ENCODE measurements at places on chromosomes 5 and 9.

DNA sequence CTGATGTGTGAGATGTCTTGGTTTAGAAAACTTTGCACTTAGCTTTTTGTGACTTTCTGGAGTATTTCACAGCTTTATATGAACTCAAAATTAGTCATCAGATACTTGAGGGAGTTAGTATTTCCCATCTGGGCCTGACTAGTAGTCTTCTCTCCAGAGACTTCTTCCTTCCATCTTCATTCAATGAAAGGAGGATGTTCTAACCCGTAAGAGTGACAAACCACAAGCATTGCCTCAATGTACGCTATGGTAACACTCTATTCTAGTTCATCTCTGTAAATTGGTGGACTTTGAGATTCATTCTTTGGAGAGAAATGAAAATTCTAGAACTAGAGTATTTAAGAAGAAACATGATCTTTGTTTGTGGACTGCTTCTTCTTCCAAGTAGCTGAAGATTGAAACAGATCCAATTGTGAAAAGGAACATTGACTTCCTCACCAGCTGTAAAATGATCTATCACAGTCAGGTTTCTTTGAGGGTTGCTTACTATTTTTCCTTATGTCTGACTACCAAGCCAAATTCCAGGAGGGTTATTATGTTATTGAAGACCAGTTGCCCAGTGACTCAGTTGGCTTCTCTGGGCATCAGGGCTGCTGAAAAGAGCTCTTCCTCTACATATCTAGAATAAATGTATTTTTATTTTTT lies 157.6 kb downstream of the SLC12A2 start:
- no peak for DNase-seq

DNA sequence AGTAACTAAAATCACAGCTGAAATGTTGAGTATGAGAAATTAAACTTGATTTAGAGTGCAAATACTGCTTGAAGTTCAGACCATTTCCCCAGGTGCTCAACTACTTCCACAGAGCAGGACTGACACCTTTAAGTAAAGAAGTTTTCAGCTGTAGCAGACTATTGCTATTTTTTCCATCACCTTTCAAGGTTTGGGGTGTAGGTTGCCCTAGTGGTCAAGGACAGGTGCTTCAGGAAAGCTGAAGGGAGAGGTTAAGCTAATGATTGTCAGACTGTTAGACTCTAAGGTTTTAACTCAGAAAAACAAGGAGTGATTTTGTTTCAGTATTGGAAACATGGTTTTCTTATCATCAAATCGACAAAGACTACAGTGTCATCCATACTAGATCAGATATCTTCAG lies 162.1 kb downstream of the CCDC192 start:
- DNase-seq = no peak

- no peak for DNase-seq
Observed at GRCh38 chr5:28156981-28157380, 1118.6 kb upstream of the CDH9 start.

GRCh38 chr5:178163772-178164735 lies 10.4 kb upstream of the NHP2 start:
- peak; percentile 95 for DNase-seq

DNA sequence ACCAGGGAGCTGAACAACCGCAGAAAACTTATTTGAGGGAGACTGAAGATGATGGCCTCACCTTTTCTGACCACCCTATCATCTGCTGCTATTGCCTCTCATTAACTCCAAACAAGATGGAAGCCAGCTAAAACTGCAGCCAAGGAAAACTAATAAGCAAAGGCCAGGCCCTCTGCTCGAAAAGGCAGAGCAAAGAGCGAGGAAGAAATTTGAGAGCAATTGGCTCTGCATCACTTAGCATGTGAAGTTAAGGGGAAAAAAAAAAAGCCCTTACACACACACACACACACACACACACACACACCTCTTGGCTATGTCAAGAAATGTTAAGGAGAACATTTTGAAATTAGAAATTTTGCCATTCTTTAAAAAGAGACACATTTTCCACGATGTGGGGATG lies 228.1 kb upstream of the CYLC2 start:
- DNase-seq = no peak

- no peak for DNase-seq
Observed at GRCh38 chr9:37784291-37784615, 611 bp downstream of the EXOSC3 start.

DNA sequence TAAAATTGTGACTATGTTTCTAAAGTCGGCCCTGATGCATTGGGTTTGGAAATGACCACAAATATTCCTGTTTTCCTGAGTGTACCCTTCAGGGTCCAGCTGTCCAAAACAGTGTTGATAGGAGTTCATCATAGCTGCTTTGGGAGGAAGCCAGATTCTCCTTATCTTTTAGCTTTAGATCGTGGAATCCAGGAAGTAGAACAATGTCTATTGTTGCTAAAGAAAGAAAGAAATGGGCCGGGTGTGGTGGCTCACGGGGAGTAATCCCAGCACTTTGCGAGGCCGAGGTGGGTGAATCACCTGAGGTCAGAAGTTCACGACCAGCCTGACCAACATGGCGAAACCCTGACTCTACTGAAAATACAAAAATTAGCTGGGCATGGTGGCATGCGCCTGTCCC lies 9.5 kb downstream of the CAVIN4 start:
- no peak for DNase-seq

- DNase-seq = no peak
Observed at GRCh38 chr5:123515904-123516303, 3.9 kb downstream of the CSNK1G3 start.

DNA sequence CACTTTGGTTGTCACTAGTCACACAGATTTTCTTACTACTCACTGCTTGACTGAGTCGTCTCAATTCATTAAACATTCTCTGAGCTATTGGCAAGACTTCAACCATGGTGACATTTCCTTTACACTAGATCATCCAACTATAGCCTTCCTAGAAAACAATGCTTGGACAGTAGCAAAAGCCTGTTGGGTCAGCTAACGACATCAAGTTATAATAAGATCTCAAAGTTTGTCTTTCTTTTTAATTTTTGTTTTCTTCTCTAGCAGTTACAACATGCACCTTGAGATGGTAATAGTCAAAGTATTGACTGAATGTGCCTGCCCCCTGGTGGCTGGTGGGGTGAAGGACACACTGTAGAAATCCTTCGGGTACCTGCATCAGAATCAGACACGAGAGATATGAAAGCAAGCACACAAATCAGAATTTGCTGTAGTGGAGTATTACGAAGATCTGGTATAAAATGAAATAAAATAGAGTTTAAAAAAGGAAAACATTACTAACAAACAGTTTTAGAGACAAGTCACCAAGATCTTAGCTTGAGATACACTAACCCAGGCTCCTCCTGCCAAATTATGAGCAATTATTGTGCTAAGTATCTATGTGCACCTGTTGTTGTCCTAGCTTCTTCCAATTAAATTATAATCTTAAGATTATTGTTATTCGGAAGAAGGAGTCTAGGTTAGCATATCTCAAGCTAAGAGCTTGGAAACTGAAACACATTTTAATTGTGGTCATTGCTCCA lies 81.2 kb downstream of the ARL15 start:
- DNase-seq = peak; percentile 55

DNA sequence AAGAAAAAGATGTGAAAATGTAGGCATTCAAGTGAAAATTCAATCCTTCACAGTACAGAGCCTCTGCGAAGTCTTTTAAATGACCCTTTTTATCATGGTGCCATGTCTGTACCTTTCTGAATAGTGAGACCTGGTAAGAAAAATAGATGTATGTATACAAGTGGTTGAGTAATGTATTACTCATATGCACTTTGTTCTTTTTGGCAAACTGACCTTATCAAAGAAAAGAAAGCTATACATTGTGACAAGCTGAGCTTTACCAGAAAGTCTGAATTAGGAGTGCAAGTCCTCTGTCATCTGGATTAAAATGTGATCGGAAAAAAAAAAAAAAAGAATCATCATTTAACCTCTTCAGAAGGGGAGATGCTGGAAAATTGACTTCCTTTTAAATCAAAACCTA lies 356.4 kb upstream of the CCNH start:
- DNase-seq = no peak

DNA sequence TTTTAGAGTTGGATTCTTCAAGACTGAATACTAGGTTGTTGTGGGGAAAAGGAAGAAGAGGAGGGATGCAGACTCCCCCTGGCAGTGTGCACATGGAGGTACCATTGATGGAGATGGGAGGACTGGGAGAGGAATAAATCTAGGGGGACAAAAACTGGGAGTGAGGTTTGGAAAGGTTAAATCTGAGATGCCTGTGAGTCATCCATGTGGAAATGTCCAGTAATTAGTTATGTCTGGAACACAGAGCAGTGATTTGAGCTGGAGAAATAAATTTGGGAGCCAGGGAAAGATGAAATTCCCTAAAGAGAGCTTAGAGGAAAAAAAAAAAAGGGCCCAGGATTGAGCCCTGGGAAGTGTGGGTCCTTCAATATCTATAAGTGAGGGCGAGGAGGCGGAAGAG lies 8.0 kb upstream of the CCIN start:
- no peak for DNase-seq

DNA sequence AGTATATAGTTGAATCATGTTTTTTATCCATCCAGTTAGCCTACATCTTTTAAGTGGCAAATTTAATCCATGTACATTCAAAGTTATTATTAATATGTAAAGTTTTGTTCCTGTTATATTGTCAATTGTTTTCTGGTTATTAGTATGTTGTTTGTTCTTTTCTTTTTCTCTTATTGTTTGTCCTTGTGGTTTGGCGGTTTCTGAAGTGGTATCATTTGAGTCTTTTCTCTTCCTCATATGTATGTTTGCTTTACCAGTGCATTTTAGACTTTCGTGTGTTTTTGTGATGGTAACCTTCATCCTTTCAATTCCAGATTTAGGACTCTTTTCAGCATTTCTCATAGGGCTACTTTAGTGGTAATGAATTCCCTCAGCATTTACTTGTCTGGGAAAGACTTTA lies 130.4 kb upstream of the RFX3 start:
- DNase-seq = no peak

GRCh38 chr5:164175083-164175482 lies 669.7 kb downstream of the MAT2B start:
- no peak for DNase-seq

- no peak for DNase-seq
Observed at GRCh38 chr9:82148901-82149461, 160.4 kb downstream of the SPATA31D1 start.

DNA sequence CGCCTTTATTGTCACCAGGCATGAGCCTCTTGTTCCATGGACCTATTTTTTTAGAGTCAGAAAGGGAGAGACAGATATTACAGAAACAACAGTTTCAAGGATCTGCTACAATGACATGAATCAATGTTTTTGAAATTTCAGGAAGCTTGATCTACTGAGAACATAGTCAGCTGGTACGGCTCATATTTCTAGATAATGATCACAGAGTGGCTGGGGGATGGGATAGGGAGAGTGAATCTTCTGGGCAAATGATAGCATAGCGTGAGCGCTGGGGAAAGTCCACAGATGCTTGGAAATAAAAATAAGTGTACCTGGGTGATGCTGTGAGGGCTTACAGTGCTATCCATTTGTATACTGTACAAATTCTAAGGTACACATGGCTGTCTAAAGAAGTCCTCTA lies 340.4 kb downstream of the EBF1 start:
- DNase-seq = no peak

- DNase-seq = no peak
Observed at GRCh38 chr9:123769719-123770118, 160.2 kb downstream of the DENND1A start.

- DNase-seq = no peak
Observed at GRCh38 chr5:80608731-80609130, 38.7 kb upstream of the ANKRD34B start.

- no peak for DNase-seq
Observed at GRCh38 chr5:79873187-79873586, 117.9 kb downstream of the MTX3 start.

DNA sequence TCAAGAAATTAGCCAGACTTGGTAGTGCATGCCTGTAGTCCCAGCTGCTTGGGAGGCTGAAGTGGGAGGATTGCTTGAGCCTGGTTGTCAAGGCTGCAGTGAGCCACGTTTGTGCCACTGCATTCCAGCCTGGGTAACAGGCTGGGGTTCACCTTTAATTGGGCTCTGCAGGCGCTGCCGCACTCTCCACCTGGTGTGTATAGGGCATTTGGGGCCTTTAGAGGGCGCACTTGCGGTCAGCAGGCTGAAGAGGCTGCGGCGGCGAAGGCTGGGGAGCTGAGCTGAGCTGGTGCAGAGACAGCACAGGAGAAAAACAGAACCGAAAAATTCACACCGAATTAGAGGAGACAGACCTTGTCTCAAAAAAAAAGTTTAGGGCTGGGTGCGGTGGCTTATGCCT lies 31.2 kb downstream of the CDK7 start:
- DNase-seq = no peak

- no peak for DNase-seq
Observed at GRCh38 chr9:92762196-92762595, 2.4 kb downstream of the BICD2 start.

DNA sequence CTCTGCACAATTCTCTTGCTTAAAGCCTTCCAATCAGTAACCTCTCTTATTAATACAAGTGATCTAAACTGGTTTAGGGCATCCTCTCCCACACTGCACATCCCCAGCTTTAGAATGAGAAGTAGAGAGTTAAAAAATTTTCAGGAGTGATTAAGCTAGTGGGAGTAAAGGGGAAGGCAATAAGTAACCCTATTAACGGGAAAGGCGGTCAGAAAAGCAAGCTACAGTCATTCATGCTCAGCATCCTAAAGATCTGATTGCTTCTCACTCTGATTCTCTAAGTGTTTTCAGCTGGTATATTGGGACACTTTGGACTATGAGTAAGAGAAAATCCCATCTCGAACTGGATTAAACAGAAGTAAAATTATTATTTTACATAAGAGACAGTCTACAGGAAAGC lies 15.8 kb downstream of the CDH6 start:
- DNase-seq = no peak

- no peak for DNase-seq
Observed at GRCh38 chr5:72108202-72109061, 1.2 kb downstream of the MAP1B start.

DNA sequence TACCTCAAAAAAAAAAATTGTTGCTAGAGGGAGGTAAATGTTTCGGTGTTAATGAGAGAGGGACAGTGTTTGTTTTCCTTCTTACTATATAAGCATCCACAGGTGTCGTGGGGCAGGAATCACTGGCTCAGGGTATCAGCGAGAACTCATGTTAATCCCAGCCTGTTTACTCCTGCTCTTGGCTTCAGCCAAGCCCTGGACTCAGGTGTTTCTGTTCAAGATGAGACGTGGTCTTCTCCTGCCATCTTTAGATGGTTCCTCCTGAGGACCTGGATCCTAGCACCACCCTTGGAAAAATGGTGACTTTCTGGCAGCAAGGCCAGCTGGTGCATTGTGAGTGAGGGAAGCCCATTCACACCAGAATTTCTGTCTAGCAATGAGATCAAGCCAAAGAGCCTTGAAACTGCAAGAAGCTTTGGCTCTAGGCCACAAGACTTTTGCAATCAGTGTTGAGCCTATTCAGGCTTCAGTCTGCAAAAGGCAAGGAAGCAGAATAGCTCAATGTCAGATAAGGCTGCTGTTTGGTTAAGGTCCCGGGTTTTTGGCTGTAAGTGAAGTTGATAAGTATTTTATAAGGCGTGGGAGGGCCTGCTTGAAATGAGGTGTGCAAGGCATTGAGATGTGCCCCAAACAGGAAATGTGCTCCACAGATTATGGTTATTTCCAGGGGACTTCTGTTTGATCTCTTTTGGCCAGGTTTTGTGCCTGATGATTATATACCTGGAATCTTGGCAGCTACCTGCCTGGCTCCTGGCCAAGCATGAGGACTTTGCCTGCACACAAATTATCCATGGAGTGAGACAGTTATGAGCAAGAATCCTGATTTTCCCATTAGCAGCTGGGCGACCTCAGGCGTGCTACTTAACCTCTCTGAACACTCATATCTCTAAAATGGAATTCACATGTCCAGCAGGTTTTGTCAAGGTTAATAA lies 99.8 kb downstream of the TENT4A start:
- DNase-seq = no peak
